M059J (cell line): ENCODE measurements at places on chromosomes 11 and 22.

DNA sequence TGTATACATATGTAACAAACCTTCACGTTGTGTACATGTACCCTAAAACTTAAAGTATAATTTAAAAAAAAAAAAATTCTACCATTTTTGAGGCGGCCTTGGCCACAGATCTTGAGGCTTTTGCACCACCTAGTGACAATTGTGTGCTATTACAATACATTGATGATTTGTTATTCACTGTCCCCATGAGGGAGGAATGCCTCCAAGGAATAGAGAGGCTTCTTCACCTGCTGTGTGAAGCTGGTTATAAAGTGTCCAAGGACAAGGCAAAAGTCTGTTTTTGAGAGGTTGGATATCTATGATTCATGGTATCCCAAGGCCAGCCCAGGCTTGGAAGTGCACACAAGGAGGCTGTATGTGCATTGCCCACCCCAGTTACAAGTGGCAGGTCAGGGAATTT lies 30.7 kb downstream of the SLC22A25 start:
- DNase-seq: peak; percentile 35

DNA sequence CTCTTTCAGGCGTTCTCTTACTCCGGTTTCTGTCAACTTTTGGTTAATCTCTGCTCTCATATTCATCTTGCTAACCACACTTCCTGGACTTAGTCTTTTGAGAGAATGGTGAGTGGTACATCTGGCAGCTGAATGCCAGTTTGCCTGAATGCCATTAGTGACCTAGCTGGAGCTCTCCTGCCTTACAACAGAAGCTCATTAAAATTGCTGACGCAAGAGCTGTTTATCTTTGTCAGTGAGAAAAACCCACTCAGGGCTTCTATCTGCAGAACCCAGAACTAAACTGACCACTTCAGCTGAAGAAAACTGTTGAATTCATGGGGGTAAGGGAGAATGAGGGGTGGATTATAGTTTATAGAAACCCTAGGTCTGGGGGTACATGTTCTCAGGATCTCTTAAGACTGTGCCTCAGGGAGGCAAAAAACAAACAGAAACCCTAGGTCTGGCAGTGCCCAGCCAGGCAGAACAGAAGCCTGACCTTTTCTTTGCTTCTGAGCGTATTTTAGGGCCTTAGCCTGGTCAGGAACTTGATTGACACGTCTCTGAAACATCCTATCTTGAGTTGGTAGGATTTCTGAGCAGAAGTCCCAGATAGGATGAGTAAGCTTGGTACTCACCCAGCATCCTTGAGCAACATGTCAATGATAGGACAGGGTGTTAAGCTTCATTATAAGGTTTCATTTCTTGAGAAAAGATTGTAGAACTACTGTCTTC lies 52.8 kb upstream of the YWHAH start:
- peak; percentile 45 for DNase-seq

- DNase-seq: no peak
These were observed 61.2 kb downstream of the MPPED1 start for GRCh38 chr22:43473031-43473430.

- DNase-seq: no peak
These were observed 8.3 kb upstream of the MICALL1 start for GRCh38 chr22:37897807-37898206.

DNA sequence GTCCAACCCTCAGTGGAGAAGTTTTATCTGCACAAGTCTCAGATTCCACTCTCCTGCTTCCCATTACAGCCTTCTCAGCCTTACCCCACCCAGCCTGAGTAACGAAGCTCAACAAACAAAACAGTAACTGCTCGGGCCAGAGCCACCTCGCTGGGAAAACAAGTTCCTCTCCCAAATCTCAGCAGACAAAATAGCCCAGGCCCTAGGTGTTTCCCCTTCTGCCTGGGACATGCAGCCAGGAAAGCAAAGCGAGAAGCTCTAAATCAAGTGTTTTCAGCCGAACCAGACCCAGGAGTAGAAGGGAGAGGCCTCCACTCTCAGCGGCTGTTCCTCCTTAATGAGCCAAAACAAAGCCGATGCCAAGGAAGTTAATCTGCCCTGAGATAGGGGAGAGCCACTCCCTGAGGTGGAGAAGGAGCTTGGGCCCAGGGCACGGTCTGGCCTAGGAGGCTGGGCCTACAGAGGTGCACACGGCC lies 44.0 kb downstream of the LIF start:
- no peak for DNase-seq

GRCh38 chr11:10864688-10865087 lies 6.8 kb upstream of the ZBED5 start:
- DNase-seq: no peak

DNA sequence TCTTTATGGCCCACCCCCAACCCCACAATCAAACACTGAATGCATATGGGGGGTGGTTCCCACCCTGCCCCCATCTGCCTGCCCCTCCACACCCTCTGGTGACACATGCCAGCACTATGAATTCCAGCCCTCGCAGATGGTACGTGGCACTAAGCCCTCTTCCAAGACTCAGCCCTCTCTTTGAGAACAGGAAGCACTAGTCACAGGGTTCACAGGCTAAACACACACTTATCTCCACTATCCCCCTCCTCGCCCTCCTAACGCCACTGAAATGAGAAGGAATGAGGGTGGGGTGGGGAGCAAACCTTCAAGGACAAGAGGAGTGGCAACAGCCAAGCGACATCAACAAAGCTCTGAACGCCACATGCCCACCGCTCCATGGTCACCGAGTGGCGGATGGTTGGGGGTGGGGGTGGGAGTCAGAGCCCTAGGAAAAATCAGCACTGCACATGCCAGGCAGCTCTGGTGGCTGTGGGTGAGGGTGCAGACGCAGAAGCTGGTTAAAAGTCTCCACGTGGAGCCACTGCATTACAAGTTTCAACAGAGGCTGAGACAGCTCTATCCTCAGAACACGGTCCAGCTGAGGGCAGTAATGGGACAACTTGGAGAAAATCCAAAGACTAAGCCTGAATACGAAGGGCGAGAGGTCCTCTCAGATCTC lies 33.6 kb downstream of the TMEM184B start:
- DNase-seq: peak; percentile 88

- DNase-seq: peak; percentile 73
These were observed 497.2 kb downstream of the BUD13 start for GRCh38 chr11:116275635-116276034.

- peak; percentile 37 for DNase-seq
These were observed 14.1 kb upstream of the MDK start for GRCh38 chr11:46367244-46367915.

DNA sequence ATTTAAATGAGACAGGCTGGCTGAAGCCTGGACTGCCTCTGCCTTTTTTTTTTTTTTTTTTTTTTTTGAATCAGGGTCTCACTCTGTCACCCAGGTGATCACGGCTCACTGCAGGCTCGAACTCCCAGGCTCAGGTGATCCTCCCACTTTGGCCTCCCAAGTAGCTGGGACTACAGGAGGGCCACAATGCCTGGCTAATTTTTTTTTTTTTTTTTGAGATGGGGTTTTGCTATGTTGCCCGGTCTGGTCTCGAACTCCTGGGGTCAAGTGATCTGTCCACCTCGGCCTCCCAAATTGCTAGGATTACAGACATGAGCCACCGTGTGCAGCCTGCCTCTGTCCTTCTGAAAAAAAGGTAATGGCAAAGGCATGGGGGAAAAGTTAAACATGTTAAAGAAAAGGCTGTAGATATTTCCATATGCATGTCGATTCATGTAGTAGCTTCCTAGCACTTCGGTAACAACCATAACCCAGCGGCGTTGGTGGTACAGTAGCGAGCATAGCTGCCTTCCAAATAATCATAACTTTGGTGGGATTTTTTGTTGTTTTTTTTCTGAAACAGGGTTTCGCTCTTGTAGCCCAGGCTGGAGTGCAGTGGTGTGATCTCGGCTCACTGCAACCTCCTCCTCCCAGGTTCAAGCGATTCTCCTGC lies 48.8 kb downstream of the MCHR1 start:
- DNase-seq: no peak

DNA sequence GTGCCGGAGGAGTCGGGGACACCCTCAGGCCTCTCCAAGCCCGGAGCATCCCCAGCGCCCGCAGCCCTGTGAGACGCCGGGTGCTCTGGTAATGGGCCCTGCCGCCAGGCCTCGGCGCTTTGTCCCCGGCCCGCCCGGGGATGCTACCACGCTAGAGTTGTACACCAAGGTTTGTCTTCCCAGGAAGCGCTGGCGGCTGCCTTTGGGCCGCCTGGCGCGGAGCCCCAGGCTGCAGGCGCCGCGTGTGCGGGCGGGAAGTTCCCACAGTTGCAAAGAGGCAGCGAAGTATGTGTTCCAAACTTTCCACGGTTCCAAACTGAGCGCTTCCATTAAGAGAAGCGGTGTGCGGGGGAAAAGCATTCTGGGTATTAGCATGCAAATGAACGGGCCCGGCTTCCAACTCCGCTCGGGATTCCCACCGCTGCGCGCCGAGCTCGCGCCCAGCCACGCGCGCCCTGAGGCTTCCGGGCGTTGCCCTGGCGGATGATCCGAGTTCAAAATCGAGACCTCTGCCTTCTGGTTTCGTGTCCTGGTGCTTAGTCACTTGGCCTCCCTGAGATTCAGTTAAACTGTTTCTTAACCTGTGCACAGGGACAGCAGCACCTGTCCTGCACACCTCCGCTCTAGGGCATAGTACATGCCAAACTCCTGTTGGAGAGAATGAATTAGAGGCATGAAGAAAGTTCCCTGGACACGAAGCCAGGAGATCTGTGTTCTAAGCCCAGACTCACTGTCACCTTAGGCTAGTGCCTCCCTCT lies 1.3 kb upstream of the PATZ1 start:
- DNase-seq: peak; percentile 60

GRCh38 chr22:41327124-41327523 lies 25.8 kb downstream of the ZC3H7B start:
- no peak for DNase-seq

- DNase-seq: no peak
These were observed 106.8 kb downstream of the STK33 start for GRCh38 chr11:8487261-8487660.

GRCh38 chr11:3205261-3206155 lies 13.1 kb downstream of the MRGPRG start:
- no peak for DNase-seq

DNA sequence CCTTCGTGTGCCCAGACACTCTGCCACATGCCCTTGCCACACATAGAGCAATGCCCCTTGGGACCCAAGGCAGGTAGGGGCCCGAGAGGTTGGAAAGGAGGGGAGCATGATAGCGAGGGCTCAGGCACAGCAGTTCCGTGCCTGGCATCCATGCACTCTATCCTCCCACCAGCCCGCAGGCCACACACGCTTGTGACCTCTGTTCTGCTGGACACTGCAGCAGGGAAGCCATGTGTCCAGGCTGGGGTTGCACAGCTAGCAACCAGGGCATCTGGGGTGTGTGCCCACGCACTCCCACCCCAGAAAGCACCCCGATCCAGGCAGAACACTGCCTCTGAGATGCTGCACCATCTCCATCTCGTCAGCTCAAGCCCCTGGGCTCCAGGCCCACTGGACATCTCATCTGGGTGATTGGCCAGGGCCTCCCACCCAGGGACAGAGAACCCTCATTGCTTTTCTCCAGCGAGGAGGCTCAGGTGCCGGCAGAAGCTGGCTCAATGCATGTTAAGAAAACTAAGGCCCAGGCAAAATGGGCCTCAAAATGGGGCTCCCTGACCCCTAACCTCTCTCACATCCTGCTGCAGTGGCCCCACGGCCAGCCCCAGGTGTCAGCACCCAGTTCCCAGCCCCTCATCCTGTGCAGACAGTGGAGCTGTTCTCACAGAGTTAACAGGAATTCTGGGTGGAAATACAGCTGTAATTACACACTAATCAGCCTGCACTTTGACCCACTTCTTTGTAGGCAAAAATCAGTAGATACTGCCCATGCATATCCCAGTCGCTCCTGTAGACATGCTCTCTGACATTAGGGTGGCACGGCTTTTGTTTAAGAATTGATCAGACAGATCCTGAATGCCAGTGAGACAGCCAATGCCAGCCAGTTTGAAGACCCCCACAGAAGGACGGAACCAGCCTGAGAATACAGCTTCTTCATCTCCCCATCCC lies 173.9 kb upstream of the B3GAT1 start:
- DNase-seq: no peak

DNA sequence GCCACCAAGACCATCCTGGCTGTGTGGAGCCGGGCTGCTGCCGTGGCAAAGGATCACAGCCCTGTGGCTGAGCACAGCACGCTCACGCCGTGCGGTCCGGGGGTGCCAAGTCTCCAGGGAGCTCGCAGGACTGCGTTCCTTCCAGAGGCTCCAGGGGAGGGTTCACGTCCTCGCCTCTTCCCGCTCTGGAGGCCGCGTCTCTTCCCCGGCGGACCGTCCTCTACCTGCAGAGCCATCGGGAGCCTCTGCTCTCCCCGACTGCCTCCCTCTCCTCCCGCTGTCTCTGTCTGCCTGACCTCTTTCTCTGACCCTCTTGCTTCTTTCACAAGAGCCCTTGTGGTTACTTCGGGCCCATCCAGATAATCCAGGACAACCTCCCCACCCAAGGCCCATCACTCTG lies 11.4 kb upstream of the MUC5AC start:
- no peak for DNase-seq

- no peak for DNase-seq
These were observed 1.6 kb downstream of the TMEM135 start for GRCh38 chr11:87039371-87039770.

GRCh38 chr11:97237151-97237550 lies 847.3 kb downstream of the JRKL start:
- no peak for DNase-seq

DNA sequence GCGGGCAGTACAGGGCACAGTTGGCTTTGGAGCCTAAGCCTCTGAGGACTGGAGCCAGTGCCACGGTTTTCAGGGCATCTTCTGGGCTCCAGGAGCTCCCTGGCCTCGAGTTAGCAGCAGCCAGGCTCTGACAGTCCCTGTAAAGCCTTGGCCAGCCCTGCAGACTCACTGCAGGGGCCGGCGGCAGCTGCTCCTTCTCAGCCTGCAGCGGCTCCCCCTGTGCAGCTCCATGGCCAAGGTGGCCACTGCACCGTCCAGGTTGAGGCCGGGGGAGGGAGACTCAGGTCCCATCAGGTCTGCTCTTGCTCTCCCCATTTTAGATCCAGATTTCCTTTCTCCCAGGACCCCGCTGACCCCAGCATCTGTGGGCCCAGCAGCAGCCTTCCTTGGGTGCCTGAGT lies 1461.1 kb downstream of the BRD1 start:
- no peak for DNase-seq

GRCh38 chr22:21070690-21071615 lies 25.2 kb downstream of the LRRC74B start:
- no peak for DNase-seq

GRCh38 chr11:83157594-83158356 lies 844 bp downstream of the PCF11 start:
- DNase-seq: peak; percentile 52

- DNase-seq: no peak
These were observed 787.6 kb downstream of the BRD1 start for GRCh38 chr22:49040111-49040510.

- no peak for DNase-seq
These were observed 36.4 kb downstream of the KCNQ1 start for GRCh38 chr11:2481253-2481652.
